Dermis microvascular lymphatic vessel endothelial cell (primary cell): ENCODE measurements at places on chromosomes 4 and X. TPM values are rescaled to one million over a fixed set of nuclear protein-coding genes. Genes with fewer than 3 reads are reported as not detected.

Gene AREG
- total RNA-seq: under 0.01 and 0.13 TPM in 2 replicates

Gene G3BP2
- total RNA-seq: 173 and 174 TPM in 2 replicates

Gene XKRX
- under 0.01 TPM in 1 of 2 replicates, not detected in the other for total RNA-seq

Gene PTTG2
- total RNA-seq: not detected in 2 replicates

Gene CABS1
- not detected in 2 replicates for total RNA-seq

Gene SLBP
- 49.3 and 56.8 TPM in 2 replicates for total RNA-seq

Gene SRPK3
- 0.13 and 0.25 TPM in 2 replicates for total RNA-seq

Gene ARAP2
- total RNA-seq: under 0.01 and 0.13 TPM in 2 replicates

Gene GPR82
- total RNA-seq: not detected in 2 replicates

Gene CENPVL2
- total RNA-seq: not detected in 2 replicates

Gene GLRA3
- total RNA-seq: not detected in 2 replicates

Gene CT55
- total RNA-seq: under 0.01 TPM in 1 of 2 replicates, not detected in the other

Gene EDNRA
- 0.38 TPM in 1 of 2 replicates, not detected in the other for total RNA-seq

Gene TMEM35A
- total RNA-seq: 1.9 TPM in 2 replicates
